ENCODE measurements at places on chromosomes 3 and 15.

DNA sequence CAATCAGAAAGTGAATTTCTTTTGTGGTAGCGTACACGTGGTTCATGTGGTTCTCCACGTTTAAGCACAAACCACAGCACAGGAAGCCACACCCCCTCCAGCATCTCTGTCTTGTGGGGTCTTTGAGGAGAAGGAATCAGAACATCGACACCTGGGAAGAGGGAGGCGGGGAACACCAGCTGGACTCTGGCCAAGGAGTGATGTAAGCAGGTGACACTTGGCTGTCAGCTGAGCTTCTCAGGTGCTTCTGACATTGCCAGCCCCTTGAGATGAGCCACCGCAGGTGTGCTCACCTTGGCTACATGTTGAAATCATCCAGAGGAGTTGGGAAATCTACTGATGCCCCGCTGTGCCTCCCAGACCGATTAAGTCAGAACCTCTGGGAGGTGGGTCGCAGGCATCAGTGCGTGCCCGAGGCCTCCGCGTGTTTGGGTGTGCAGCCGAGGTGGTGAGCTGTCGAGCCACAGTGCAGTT lies 85.0 kb downstream of the FAM81A start:
- DNase-seq: peak; percentile 79

- no peak for DNase-seq
Observed at GRCh38 chr15:25774871-25775270, 88.3 kb downstream of the ATP10A start.

GRCh38 chr3:12601072-12601471 lies 44.2 kb downstream of the MKRN2 start:
- no peak for DNase-seq

GRCh38 chr3:139243710-139244109 lies 100.1 kb upstream of the MRPS22 start:
- DNase-seq: no peak

DNA sequence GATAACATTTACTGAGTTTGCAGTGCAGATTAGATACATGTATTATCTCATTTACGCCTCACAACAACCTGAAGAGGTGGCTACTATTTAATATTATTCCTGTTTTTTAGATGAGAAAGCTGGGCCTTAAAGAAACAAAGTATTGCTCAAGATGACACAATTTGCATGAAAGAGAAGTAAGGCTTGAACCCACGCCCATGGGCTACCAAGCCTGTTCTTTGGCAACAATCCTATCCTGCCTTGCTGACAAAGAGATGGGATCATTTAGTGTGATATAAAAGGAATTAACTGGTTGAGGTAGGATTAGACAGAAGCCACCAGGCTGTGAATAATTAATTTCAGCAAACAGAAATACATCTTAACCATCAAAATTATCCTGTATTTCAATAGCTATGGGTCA lies 9.2 kb upstream of the LDHAL6B start:
- DNase-seq: no peak

GRCh38 chr3:100810671-100811070 lies 101.4 kb downstream of the TFG start:
- DNase-seq: no peak

- no peak for DNase-seq
Observed at GRCh38 chr15:61069394-61070075, 159.6 kb downstream of the RORA start.

- DNase-seq: no peak
Observed at GRCh38 chr3:4425055-4425454, 42.0 kb downstream of the SUMF1 start.

DNA sequence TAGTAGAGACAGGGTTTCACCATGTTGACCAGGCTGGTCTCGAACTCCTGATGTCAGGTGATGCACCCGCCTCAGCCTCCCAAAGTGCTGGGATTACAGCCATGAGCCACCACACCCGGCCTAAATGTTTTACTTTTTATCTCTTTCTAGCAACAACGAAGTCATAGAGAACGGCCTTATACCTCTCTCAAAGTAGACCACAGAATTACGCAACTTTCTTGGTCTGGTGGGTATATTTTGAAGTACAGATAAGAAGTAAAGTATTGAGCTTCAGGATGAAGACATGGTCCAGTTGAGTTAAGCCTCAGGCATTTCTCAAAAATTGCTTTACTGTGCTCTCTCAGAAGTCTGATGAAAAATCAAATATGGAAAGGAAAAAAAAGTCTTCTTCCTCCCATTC lies 30.6 kb downstream of the FAM240A start:
- no peak for DNase-seq

DNA sequence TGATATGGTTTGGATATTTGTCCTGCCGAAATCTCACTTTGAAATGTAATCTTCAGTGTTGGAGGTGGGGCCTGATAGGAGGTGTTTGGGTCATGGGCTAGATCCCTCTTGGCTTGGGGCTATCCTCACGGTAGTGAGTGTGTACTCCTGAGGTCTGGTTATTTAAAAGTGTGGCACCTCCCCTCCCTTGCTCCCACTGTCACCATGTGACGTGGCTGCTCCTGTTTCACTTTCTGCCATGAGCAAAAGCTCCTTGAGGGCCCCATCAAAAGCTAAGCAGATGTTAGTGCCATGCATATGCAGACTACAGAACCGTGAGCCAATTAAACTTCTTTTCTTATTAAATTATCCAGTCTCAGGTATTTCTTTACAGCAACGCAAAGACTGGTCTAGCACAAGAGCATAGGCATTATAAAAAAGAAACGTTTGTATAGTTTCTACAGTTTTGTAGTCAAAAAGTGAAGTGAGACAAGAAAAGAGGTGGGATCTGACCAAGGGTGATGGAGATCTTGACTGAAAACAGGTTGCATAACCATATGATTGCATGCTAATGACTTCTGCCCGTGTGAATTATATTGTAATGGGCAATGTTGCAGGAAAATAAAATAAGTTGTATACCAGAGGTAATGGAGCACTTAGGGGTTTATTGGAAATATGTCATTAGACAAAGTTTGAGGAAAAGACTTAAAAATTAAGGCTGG lies 28.5 kb upstream of the CLASP2 start:
- DNase-seq: no peak

GRCh38 chr15:77608774-77609173 lies 23.9 kb downstream of the LINGO1 start:
- no peak for DNase-seq

GRCh38 chr3:109924196-109924595 lies 586.9 kb upstream of the DPPA4 start:
- no peak for DNase-seq

DNA sequence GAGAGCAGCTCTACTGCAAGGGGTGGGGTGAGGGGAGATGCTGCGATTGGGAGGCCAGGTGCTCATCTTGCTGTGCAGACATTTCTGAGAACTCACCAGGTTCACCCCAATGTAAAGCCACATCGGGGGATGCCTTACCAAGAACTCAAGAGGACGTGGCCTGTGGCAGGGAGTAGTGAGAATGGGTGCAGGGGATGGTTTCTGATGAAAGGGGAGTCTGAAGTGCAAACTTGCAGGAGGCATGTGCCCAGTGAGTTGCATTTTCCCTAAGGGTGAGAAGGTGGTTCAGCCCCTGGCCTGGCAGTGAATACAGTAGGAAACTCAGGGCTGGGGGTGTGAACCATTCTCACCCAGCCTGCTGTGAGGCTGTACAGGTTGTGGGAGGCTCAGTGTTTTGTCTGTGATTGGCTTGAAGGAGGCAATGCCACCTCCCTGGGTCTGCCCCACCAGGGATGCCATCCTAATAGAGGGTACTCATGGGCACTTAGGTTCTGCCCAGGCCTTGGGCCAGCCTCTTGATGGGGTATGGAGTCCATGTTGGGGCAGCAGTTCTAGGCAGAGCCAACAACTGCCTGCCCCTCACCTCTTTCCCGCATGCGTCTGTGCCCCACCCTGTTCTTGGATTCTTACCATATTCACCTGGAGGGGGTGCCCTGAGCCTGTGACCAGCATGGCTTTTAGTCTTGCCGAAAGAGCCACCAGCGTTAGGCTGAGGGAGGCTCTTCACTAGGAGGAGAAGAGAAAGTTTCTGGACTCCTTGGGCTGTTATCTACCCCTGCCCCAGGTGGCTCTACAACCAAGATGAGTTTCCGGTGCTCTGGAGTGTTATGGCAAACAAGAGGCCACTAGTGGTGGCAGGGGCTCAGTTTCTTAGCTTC lies 4.5 kb downstream of the HEMK1 start:
- peak; percentile 57 for DNase-seq

DNA sequence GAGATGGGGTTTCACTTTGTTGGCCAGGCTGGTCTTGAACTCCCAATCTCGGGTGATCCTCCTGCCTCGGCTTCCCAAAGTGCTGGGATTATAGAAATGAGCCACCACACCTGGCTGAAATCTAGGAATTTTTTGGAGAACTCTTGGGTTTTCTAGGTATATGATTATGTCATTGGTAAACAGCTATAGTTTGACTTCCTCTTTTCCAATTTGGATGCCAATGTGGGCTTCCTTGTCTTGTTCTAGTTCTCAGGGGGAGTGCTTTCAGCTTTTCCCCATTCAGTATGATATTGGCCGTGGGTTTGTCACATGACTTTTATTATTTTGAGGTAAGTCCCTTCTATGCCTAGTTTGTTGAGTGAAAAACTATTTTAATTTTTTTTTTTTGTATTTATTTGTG lies 17.9 kb downstream of the KCNMB3 start:
- DNase-seq: no peak

DNA sequence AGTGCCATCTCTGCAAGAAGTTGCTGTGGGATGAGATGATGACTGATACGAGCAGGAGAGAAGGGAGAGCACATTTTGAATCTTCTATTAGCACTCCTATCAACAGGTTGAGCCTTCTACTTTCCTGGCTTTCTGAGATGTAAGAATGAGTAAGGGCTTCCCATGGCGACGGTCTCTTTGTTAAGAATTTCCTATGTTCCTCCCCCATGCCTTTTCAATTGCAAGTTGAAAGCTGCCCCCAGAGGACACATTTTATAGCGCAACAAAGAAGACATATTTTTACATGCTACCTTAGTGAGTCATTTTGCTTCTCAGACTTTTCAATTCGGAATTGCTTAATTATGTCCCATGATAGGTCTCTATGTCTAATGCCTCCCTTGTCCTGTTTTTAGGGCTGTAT lies 71.3 kb upstream of the LRTM1 start:
- no peak for DNase-seq

GRCh38 chr15:97745481-97746071 lies 214.9 kb upstream of the ARRDC4 start:
- DNase-seq: no peak

- no peak for DNase-seq
Observed at GRCh38 chr15:57591237-57591821, 375 bp upstream of the MYZAP start.

- no peak for DNase-seq
Observed at GRCh38 chr3:177062052-177062732, 135.1 kb downstream of the TBL1XR1 start.

DNA sequence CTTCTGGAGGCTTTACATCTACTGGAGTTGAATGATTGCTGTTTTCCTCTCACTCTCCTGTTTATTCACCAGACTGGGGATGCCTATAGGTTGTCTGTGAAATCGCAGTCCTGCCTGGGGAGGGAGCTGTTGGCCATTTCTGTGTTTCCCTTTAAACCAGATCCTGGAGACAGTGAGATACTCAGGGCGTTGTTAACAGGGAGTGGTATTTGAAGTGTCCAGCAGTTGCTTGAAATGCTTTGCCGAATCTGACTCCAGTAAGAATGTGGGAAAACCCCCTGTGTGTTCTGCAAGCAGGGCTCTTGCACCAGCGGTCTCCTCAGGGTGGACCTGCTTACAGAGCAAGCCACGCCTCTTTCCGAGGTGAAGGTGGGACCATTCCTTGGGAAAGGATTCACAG lies 4.3 kb upstream of the LRRK1 start:
- DNase-seq: no peak

DNA sequence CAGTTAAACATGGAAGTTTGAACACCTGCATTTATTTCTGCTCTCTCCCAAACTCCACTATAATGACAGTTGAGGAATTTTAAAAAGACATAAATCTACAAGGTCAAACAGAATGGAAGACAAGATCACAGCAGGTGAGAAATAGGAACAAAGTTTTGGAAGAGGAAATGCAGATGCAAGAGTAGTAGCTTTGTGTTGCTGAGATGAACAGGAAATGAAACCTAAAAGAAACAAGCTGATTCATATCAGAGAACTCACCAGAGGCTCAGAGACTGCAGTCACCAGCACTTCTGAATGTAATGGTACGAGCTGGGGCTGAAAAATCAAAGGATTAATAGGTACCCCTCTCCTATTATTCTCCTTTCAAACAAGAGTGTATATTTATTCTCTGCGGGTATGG lies 459.9 kb downstream of the RAP2B start:
- no peak for DNase-seq

- DNase-seq: no peak
Observed at GRCh38 chr15:83585601-83586335, 68.2 kb upstream of the ADAMTSL3 start.

GRCh38 chr3:196423044-196423781 lies 9.0 kb downstream of the UBXN7 start:
- DNase-seq: peak; percentile 59

GRCh38 chr15:101131489-101132389 lies 120.1 kb downstream of the CHSY1 start:
- DNase-seq: no peak

GRCh38 chr15:89163271-89164055 lies 57.9 kb downstream of the RLBP1 start:
- no peak for DNase-seq

- no peak for DNase-seq
Observed at GRCh38 chr3:53836084-53836872, 9.9 kb downstream of the CHDH start.

DNA sequence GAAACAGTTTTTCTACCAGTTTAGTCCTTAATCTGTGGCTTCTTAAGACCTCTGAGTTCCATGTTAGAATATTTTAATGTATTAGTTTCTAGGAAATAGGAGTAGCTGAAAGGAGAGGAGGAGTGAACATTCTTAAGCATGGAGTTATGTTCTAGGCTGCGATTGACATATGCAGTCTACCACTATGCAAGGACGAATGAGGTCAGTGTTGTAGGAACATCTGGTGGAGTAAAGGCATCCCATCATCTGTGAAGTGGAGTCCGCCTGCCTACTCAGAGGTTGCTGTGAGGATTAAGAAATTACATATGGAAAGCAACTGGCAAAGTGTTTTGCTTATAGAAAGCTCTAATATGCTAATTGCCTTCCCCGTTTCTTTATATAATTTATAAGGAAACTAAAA lies 45.1 kb downstream of the SNAPC5 start:
- no peak for DNase-seq

DNA sequence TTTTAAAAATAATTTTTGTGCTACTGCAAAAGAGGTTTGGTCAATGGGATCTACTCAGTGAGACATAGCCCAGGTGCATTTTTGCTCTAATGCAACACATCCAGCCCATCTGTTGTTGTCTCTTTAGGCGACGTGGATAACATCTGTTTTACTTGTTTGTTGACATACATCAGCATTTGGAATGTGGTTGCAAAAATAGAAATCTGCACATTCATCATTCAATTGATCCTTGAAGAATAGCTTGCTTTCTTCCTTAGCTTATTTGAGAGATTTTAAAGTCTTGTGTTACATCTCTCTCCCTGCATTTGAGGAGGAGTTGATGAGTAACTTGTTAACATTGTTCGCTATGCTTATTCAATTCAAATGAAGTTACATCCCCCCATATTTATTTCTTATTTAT lies 1202.3 kb downstream of the NSUN3 start:
- no peak for DNase-seq

DNA sequence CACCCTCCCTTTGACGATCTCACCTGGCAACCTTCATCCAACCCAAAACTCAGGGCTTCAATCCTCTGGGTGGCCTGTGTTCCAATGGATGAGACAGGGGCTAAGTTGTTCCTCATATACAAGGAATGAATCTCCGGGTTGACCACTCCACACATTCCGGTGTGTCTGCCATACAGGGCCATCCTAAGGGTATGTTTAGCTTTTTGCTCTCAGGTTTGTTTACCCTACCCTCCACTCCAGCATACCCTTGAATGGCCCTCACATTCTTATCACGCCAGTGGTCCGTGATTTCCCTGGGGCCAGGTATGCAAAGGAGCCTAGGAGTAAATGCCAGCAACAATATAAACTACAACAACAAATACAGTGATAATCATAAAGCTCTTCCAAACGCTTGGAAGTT lies 45.7 kb upstream of the VGLL3 start:
- DNase-seq: no peak

Data from Peyer's patch (tissue), 4 donors.